ENCODE measurements at places on chromosomes 11 and 22.

- no peak for DNase-seq
Measured at GRCh38 chr11:82494988-82495432, 238.7 kb downstream of the FAM181B start.

DNA sequence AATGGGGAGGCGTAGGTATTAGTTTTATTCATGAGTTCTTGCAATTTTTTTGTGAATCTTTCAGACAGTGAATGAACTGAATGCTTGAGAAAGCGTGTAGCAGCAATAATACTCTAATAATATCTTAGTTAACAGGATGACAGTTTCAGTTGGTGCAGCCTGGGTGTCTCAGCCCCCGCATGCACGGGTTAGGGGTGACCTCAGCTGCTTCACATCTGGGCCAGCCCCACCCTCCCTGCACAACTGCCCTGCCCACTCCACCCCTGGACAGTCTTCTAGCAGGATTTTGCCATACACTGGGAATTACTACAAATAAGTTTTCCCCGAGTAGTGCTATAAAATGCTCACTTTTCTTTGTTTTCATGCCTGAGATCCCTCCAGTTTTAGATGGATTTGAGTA is 83.2 kb downstream of the ST3GAL4 start:
- no peak for DNase-seq

DNA sequence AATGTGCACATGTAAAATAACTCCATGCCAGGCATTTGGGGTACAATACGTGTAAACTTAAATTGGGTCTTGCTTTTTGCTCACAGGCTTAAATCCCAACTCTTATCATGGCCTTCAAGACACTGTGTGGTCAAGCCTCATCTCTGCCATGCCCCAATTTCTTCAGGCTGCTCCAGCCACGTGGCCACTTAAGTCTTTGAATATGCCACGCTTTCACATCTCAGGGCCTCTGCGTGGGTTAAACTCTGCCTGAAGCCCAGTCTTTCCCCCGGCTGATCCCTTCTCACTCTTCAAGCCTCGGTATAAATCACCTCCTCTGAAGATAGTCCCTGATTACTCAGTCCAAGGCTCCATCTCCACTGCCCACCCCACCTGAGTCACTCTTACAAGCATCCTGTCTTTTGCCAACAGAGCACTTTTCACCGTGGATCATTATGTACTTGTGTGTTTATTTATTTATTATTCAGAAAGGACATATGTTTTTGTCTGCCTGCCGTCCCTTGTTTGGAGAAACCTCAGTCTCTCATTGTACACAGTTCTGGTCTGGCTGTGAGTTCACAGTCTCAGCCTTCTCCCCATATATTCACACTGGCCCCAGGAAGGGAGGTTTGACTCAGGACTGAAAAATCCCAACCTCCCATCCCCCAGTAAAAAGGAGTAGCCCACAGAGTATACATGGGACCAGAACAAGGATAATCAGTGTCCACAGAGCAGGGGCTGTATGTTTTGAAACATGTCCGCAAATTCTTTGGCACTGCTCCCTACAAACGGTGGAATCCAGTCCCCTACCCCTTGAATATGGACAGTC is 344.7 kb downstream of the MN1 start:
- peak; percentile 56 for DNase-seq

GRCh38 chr11:59801160-59801706 is 9.3 kb downstream of the MRPL16 start:
- no peak for DNase-seq

DNA sequence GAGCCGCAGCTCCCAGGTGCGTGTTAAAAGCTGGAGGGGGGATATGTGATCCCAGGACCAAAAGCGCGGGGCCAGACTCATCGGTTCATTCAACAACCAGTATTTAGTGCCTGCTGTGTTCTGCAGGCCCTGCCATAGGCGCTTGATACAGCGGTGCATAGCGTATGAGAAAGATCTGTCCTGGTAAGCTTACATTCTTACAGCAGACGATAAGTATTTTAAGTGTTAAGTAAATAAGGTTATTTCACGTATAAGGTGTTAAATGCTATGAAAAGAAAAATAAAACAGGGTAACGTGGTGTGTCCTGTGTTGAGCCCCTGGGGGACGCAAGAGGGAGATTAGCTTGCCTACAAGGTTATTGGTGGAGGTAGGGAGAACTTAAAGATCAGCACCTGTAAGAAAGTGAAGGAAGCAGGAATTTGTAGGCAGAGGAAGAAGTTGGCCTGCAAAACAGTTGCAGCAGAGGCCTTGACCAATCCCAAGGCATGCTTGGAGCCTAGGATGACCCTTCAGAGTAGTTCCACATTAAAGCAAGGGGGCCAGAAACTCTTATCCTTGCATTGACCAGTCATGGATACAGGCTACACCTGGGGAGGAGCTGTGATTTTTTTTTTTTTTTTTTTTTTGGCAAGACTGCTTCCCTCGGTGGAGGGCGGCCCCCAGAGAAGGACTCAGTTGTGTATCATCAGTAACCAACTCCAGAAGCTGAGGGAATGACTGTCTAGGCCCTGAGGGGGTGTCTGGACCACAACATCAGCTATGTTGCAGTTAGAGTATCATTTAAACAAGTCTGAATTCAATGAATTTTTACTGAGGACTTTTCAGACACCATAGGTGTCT is 487 bp upstream of the LIPT2 start:
- no peak for DNase-seq

DNA sequence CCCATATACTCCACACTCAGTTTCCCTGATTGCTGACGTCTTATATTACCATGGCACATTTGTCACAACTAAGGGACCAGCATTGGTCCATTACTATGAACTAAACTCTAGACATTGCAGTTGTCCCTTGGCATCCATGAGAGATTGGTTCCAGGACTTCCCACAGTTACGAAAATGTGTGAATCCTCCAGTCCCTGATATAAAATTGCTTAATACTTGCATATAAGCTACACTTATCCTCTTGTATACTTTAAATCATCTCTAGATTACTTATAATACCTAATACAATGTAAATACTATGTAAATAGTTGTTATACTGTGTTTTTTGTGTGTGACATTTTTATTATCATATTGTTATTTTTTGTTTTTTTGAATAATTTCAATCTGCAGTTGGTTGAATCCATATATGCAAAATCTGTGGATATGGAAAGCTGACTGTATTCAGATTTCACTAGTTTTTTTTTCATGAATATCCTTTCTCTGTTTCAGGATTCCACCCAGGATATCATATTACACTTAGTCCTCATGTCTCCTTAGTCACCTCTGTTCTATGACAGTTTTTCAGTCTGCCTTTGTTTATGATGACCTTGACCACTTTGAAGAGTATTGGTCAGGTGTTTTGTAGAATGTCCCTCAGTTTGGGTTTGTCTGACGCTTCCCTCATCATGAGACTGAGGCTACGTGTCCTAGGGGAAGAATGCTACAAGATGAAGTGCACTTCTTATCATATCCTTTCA is 55.3 kb downstream of the INSC start:
- no peak for DNase-seq

GRCh38 chr11:2586793-2587131 is 113.0 kb downstream of the KCNQ1OT1 start:
- no peak for DNase-seq

DNA sequence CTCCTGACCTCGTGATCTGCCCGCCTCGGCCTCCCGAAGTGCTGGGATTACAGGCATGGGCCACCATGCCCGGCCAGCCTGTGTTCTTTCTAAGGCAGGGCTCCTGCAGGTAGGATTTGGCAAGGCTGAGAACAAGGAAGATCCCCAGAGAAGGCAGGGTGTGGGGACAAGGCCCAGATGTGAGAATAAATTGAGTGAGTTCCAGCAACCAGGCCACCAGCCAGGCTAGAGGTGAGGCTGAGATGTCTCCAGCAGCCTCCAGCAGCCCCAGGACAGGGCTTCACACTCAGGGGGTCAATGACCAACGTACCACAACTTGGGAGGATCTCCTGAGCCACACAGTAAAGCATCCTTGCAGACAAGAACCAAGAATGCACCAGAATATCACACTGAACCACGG is 75.1 kb downstream of the BUD13 start:
- DNase-seq, result no peak

DNA sequence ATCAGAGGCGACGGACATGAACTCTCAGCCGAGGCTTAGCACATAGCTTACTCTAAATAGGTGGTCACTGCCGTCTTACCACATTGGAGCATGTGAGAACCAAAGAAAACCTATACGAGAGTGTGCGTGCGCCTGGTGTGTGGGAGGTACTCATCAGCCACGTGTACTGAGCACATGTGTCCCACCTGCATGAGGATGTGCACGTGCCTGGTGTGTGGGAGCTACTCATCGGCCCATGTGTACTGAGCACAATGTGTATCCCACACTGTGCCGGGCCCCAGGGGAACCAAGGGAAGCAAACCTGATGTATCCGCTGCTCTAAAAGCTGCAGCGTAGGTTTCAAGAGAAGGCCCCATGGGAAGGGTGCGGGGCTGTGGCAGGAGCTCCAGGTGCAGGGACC is 56.4 kb downstream of the ANO1 start:
- no peak for DNase-seq

DNA sequence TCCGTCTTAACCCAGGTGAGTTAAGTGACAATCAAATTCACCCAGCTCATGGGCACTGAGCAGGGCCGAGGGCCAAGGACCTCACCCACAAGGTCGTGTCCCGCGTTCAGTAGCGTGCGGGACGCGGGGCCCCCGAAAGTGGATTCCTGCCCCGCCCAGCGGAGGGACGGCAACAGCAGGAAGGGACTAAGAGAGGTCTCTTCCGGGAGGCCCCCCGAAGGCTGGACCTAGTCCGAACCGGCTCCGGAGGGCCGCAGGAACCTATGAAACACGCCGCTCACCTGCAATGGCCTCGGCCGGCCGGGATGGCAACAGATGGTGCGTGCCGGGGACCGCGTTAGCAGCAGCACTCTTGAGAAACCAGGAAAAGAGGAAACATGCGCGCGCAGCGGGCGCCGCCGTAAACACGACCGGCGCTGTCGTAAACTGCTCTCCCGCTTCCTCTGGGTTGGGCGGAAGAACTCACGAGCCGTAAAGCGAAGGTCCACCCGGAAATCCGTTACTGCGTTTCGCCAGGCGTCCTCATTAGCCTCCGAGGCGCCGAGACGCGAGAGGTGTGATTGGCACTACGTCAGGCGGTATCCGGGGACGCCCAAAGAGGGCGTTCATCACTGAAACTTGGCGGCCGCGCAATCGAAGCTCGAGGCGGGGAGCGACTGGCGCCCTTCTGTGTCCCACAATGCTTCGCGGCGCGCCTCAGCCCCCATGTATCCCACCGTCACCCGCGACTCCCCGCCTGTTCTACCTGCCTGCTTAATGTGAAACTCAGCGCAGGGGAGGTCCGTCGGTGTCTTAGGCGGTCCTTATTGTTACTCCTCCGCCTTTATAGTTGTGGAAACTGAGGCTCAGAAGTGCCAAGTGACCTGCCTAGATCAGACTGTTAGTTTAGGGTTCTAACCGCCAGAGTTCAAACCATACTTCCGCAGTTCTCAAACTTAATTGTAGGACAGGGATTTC is at the start of gene EIF3D:
EIF3D (minus strand) TSS at position 372 of the 957 bp plus-strand sequence. CDS start 3,045 bp downstream, outside the sequence.
- peak; percentile 98 for DNase-seq

DNA sequence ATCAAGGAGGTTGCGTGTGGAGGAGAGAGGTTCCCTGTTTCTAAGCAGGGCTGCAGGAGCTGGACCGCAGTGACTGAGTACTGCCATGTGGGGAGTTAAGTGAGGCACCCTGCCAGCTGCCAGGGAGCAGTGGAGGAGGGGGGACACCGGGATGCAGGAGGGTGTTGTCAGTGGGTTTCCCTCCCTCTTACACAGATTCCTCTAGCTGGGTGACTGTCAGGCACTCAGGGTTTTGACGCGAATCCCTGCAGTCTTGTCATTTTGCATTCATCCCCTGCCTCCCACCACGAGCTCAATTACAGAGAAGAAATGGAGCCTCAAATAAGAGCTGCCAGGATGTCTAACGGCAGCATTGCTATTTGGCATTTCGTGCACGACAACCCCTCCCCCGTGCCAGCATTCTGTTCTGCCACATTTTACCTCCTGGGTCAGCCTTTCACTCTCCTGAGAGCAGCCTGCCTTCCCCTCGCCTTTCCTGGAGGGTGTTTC is 119.8 kb upstream of the SORL1-AS1 start:
- no peak for DNase-seq

- peak; percentile 39 for DNase-seq
Measured at GRCh38 chr11:74611369-74611861, 19.0 kb downstream of the POLD3 start.

Data from SW 1271 (cell line).